ENCODE measurements at places on chromosomes 16 and 17.

GRCh38 chr16:6363896-6364607 is 968.6 kb upstream of the RBFOX1 start:
- no peak for DNase-seq

DNA sequence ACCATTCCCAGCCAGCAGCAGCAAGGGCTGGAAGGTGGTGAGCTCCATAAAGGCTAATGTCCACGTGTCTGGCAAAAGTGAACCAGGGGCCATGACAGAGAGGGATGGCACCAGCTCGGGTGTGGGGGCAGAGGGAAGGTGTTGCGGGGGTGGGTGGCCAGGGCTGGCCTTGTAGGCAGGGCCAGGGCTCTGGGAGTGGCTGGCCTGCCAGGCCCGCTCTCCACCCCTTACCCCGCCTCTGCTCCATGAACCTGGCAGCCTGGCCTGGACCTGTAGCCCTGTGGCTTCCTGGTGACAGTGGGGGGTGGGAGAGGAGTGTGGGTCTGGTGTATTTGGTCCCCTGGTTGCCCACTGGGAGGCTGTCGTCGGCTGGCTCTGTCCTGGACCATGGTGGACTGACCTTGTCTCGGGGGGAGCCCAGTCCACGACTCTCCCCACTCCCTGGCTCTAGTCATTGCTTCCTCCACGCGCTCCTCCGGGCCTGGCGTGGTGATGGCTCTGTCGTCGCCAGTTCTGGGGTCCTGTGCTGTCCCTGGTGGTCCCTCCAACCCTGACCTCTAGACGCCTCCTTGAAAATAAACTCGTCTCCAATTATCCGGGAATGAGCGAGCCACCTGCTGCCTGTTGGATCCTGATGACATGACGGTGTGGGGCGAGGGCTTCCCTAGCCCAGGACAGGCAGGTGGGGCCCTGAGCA is 50.0 kb downstream of the ENGASE start:
- no peak for DNase-seq

GRCh38 chr16:58123896-58124600 is 5.1 kb downstream of the CFAP20 start:
- no peak for DNase-seq

DNA sequence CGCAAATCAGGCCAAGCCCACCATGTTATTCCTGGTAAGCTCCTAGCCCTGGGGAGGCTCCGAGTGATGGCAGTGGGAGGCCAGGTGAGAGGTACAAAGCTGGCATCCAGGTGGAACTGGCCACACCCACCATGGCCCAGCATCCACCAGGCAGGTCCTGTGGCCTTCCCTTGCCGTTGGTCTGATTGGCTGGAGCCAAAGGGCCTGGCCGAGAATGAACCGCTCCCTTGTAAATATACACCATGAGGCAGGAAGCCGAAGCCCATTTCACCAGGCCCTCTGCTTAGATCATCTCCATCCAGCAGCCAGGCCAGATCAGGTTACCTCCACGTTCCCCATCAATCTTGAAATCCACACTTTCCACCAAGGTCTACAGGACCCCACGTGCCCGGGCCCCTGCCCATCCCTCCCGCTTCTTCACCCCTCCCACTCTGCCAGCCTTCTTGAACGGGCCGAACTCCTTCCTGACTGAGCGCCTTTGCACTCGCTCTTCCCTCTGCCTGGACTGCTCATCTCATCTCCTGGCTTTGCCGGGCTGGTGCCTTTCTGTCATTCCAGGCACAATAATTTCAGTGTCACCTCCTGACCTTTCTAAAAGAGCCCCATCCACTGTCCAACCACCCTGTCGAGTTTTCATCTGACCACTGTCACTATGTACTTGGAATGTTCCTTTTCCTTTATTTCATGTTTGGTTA is 5.8 kb downstream of the SOCS1 start:
- no peak for DNase-seq

GRCh38 chr16:68345958-68346635 is 35.3 kb downstream of the PRMT7 start:
- DNase-seq, result no peak

DNA sequence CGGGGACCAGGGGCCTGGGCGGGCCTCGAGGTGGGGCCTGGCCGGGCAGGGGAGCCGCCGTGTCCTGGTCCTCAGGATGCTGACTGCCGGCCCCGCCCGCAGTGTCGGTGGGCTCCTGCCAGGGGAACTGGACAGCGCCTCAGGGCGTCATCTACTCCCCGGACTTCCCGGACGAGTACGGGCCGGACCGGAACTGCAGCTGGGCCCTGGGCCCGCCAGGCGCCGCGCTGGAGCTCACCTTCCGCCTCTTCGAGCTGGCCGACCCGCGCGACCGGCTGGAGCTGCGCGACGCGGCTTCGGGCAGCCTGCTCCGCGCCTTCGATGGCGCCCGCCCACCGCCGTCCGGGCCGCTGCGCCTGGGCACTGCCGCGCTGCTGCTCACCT is 2.3 kb upstream of the PAQR4 start:
- no peak for DNase-seq

DNA sequence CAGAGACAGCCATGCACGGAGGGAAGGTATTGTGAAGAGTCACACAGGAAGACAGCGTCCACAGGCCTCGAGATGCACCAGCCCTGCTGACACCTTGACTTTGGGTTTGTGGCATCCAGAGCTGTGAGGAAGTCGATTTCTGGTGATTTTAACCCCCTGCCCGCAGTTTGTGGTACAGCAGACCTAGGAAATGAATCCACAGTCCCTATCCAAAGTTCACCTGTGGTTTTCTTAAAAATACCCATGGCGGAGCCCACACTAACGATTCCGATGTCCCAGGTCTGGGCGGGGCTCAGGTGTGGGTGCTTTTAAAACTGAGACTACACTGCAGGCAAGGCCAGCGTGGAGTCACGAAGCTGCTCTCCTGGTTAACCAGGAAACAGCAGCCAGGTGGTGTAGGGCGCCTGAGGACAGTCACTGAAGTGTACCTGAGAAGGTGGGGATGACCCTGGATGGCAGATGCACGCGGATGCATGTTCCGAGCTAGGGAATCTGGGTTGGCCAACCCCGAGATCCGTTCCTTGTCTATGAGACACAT is 14.4 kb upstream of the MEAK7 start:
- DNase-seq, result peak; percentile 35

- DNase-seq, result no peak
Observed at GRCh38 chr16:27252206-27252585, 16.4 kb downstream of the NSMCE1 start.

DNA sequence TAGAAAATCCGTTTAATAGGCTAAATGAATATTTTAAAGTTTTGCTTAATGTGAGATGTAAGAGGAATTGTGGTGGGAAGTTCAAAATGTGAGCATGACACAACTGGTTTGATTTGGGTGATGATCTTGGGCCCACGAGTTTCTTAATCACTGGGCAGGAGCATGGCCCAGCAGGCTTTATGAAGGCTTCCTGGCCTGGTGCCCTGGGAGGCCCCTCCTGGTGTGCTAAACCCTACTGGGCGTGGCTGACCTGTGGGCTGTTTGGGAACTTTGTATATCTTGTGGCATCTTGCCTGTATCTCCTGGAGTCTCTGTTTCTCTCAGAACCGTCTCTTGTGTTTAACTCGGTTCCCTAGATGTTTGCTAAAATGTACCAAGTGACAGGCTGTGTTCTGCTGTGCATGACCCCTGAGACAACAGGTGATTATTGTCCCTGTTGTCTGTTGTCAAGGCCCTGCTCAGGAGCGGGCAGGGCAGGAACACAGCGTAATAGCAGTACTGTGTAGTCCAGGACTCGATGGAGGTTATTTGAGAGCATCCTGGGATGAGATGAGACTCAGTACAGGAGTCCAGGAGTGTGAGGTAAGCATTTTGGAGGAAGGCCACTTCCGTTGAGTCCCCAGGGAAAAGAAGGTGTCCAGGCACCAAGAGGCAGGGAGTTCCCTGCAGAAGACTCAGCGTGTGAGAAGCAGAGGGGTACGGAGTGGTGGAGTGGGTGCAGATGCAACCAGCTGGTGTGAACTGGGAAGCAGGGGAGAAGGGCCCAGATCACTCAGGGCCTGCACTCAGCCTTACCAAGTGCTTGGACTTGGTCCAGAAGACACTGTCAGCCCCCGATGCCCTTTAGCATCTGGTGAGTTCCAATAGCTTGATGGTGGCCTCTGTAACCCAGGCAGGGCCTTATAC is 48.5 kb downstream of the B9D1 start:
- DNase-seq, result no peak

GRCh38 chr17:2090210-2090641 is 35.3 kb downstream of the HIC1 start:
- DNase-seq, result no peak

- no peak for DNase-seq
Observed at GRCh38 chr16:24836836-24837235, 8.9 kb upstream of the SLC5A11 start.

- DNase-seq, result no peak
Observed at GRCh38 chr17:63040816-63041215, 74.8 kb downstream of the TANC2 start.

DNA sequence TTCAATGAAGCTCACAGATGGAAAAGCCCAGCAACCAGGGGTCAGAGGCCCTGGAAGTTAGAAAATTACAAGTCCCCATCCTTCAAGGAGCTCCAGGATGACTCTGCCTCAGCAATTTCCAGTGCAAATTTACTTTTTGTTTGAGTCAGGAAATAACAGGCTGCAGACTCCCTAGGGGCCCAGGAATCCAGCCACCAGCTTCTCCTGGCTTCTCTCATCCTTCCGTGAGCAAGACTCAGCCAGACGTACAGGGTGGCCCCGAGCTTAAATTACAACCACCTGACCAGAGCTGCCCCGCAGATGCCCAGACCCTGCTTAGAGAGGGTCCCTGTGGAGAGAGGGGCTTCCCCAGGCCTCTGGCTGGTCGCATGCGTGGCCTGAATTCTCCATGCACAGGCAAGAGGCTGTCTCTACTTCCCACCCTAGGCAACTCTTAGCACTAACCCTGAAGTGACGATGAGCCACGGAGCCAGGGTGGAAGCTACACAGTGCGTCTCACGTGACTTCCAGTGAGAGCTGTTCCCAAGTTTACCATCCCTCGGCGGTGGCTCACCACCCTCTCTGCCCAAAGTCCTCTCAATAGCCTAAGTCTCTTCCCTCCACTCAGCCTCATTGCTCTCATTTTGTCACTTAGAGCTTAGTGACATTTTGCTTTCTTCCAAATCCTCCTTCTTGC is 27.1 kb downstream of the GPR142 start:
- no peak for DNase-seq

GRCh38 chr16:55367866-55368603 is 44.0 kb downstream of the IRX6 start:
- DNase-seq, result no peak

DNA sequence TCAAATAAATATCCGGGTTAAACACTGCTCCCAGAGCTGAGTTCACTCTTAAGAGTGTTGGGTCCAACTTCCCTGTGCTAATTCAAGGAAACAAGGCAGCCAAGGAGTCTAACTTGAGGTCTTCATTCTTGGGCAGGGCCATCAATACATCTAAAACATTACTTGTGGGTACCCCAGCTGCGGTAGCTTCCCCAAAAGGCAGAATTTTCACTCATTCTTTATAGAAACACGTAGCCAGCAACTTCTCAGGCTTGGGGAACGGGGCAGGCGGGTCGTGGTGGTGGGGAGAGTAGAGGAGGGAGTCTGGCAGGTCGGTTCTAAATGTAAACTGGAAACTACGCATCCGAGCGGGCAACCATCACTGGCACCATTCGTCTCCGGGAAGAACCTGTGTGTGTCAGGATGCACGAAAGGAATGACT is 666 bp upstream of the METTL9 start:
- no peak for DNase-seq

DNA sequence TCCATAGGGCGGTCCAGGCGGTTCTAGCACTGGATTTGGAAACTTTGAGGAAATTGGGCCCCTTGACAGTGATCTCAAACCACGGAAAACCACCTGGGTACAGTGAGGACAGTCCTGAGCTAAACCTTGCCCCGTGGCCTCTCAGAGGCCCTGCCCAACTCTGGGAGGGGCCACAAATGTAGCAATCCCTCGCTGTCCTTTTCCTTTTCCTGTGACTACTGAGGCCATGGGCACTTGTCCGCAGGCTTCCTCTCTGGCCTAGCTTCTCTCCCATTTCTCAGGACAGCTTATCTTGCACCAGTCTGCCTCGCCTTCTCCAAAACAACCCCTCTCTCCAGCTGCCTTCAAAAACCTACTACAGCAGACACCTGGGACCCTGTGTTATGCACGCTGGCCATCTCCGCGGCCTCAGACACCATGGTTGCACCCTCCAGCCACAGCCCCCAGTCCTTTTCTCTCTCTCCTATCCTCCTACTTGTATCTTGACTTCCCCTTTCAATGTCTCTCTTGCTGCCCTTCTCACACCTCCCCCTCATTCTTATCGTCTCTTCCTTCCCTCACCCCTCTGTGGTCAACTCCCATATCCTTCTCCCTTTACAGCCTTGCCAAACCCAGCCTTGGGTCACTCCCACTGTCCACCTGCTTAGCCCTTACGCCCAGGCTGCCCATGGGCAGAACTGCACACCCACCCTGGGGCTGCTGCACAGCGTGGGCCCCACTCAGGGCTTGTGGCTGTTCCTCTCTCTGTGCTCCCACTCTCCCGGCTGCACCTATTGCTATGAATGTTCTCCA is 7.6 kb downstream of the SCPEP1 start:
- no peak for DNase-seq

GRCh38 chr17:80833952-80834892 is 157.4 kb upstream of the CHMP6 start:
- no peak for DNase-seq

DNA sequence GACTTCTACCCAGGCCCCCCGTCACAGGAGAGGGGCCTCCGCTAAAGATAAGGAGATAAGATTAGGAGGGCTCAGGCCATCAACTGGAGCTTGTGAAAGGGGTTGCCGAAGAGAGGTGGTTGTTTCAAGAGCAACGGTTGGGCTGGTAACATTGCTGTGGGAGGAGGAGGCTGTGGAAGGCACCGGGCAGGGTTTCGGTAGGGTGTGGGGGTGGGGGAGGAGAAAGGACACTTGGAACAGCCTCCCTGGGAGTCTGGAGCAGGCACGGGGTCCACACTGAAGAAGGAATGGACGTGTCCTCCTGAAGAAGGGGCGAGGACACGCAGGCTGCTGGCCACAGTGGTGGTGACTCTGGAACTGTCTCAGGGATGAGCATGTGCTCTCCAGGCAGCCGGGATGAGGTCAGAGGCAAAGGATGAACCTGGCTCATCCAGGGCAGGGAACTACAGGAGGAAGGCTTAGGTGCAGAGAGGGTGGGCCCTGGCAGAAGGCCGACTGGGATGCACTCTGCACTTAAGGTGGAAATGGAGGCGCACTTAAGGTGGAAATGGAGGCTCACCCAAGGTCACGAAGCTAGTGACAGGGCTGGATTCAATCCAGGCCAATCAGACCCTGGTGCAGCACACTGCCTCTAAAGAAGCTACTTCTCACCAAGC is 1.2 kb upstream of the EPX start:
- no peak for DNase-seq

DNA sequence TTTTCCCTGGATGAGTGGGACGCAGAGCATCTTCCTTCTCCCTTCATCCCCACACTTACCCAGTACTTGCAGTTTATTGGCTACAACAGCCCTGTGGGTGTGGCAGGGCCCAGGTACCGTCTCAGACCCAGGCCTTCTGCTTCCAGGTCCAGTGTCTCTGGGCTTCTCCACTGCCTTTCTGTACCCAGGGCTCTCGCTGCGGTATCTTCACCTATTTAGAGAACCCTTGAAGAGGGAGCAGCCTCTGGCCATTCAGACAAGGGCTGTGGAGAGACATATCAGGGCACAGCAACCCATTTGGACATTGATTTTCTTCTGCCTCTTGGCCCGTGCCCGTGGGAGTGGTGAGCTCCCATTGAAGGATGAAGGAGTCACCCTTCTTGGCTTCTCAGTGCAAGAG is 17.3 kb downstream of the TBX4 start:
- no peak for DNase-seq

- DNase-seq, result no peak
Observed at GRCh38 chr16:50572700-50573099, 24.5 kb downstream of the NKD1 start.

GRCh38 chr17:77356109-77356689 is 215.4 kb downstream of the SEC14L1 start:
- DNase-seq, result no peak

Data from stimulated activated naive CD4-positive, alpha-beta T cell treated with Interleukin-2 at 50 U/mL for 16 hours (primary cell).